ENCODE measurements at places on chromosomes 4 and X.

DNA sequence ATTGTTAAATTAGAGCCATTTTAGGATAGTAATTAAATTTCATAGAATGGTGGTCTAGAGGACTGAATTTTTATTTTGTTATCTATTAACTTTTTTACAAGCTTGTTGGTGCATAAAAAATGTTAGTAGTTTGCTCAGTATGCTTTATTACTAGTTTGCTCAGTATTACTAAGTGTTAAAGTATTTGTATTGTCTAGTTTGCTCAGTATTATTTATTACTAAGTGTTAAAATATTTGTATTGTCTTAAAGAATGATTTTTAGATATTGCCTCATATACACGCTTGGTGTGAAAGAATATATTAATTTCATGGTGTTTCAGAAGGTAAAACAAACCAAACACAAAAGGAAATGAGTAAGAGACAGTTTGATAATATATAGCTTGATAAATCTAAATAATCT is 268.4 kb upstream of the MAGEB18 start:
- DNase-seq, result no peak

GRCh38 chrX:8345473-8345872 is 119.2 kb upstream of the VCX3B start:
- DNase-seq, result no peak

DNA sequence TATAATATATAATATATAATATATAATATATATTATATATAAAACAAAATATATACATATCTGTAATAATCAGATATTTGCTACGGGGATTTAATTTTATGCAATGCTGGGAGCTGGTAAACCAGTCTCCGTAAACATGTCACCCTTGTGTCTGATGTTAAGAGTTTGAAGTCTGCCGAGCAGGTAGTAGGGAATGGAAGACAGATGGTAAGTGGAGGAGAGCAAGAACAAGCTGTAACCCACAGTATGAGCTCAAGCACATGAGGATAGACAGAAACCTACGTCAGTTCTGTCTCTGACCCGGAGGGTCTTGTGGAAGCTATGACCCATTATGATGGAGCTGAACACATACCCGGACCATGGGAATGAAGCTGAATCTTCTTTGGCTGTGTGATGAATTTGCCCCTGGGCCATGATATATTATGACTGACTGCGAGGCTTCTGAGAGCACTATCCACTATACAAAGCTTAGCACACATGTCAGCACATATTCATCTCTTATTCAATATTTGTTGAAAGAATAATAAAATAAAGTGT is 46.2 kb downstream of the TIGD2 start:
- DNase-seq, result no peak

GRCh38 chr4:88618782-88619485 is 26.7 kb downstream of the HERC3 start:
- no peak for DNase-seq

- no peak for DNase-seq
These were observed 199.8 kb upstream of the WDFY3 start for GRCh38 chr4:85166318-85166717.

DNA sequence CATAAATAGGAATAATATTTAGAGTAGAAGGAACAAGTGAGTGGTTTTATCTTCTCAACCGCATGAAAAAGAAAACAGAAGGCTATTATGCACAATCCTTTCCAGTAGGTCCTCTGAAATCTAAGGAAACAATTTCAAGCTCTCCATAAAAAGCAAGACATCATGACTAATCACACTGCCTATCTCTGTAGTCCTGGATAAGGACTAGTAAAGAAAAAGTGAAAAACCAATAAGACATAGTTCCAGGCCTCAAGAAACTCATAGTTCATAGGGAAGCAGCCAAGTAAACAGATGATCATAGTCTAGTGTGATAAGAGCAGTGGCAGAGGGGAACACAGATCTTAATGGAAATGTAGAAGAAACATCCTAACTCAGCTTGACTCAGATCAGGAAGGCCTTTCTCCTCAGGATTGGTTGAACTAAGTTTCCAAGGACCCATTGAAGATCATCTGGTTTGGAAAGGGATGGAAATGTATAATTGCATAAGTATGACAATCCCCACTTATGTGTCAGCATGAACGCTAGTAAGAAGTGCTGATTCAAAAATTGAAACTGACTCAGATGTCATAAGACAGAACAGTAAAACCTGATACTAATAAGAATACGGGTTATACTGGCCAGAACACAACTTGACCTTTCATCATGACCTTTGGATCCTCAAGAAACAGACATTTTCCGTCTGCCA is 155.3 kb downstream of the GRIA3 start:
- DNase-seq, result no peak

DNA sequence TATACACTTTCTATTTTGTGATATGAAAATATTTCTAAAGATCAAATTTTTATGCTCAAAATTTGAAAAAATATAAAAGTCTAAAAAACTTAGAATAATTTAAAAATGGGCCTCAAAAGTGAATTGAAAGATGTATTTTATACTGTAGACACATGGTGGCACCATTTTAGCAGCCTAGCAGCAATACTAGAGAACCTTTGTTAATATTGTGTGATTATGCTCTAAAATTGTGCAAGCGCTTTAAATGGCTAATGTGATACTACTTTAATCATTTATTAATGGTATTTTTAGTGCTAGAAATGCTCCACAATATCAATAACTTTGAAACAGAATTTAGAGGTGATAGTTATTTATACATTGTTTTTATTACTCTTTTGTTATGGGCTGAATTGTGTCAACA is 3.7 kb upstream of the GUF1 start:
- no peak for DNase-seq
